ENCODE measurements at places on chromosomes 11 and 22.

DNA sequence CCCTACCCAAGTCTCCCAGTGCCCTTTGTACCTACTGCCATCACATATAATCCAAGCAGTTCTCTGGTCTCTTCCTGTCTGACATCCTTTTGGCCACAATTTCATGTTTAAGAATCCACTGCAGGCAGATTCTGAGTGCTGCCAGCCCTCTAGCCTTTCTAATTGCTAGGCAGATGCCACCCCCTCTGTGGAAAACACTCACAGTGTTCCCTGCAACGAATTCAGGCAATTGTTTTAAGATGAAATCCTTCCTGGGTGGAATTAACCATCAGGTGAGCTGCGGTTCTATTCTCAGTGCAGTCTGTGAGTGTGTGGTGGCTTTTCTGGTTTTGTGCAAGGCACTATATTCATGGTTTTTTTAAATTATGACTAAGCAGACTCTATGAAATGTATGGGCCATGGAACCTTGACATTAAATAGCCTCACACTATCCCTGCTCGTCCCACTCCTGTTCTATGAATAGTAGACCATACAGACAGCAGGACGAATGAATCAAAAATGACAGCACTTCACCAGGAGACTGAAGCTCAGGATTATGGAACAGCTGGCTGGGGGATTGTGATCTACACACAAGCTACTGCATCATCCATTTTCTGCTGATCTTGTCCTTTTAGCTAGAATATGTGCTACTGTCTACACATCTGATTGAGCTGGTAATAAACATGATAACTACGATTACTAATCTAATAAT is 29.8 kb upstream of the BMAL1 start:
- DNase-seq, result no peak

DNA sequence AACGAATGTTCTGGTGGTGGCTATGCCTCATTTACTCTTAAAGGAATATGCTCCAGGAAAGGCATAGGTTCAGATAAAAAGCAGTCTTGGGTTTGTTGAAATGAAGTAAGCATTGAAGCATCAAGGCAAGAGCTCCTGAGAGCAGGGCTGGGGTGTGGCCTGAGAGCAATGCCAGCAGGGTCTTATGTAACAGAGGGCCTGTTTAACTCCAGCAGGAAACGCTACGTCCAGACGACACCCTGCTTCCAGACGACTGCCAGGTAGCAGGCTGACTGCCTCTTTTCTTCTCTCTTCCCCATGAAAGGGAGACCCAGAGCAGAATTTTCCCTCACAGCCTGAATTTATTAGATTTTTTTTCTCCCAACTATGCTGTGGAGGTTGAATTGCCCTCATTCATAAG is 127.2 kb upstream of the SLC5A12 start:
- peak; percentile 68 for DNase-seq

DNA sequence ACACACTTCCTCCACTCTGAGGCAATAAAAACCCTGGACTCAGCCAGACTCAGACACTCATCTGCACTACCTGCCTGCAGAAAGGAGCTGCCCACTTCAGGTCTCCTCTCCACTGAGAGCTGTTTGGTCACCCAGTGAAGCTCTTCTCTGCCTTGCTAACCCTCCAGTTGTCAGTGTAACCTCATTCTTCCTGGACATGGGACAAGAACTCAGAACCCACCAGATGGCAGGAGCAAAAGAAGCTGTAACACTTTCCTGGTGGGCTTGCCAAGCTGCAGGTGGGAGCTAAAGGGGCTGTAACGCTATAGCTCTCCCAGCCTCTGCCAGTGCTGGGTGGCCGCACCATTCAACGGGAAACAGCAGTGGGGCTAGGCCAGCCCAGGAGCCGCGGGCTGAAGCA is 89.7 kb downstream of the CCDC73 start:
- no peak for DNase-seq

GRCh38 chr11:35794850-35795249 is 132.3 kb downstream of the TRIM44 start:
- no peak for DNase-seq

- no peak for DNase-seq
These were observed 14.5 kb downstream of the LRP4 start for GRCh38 chr11:46903846-46904245.

DNA sequence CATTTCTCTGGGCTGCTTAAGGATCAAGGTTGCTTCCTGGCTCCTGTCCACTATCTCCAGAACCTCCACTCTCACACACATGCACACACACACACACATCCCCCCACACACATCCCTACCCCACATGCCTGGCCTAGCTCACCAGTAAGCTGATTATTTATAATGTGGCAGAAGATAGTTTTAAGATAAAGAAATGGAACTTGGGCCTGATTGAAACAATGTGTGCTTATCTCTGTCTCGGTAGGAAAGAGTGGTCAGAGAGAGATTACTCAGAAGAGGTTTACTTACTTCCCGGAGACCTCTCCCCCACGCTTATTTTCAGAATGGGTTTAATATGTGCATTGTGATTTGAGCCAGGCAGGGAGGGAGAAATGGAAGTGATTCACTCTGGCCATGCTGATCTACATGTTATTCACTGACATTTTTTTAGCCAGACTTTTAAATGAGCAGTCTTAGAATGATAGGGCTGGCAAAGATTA is 422.4 kb downstream of the TENM4 start:
- peak; percentile 94 for DNase-seq

- no peak for DNase-seq
These were observed 9.7 kb upstream of the RNF141 start for GRCh38 chr11:10550503-10551289.

- no peak for DNase-seq
These were observed 70.8 kb downstream of the KCNJ1 start for GRCh38 chr11:128796270-128796669.

GRCh38 chr22:20865875-20866445 is 7.2 kb downstream of the SNAP29 start:
- DNase-seq, result no peak

GRCh38 chr11:85737738-85738137 is 51.7 kb upstream of the CCDC89 start:
- no peak for DNase-seq

DNA sequence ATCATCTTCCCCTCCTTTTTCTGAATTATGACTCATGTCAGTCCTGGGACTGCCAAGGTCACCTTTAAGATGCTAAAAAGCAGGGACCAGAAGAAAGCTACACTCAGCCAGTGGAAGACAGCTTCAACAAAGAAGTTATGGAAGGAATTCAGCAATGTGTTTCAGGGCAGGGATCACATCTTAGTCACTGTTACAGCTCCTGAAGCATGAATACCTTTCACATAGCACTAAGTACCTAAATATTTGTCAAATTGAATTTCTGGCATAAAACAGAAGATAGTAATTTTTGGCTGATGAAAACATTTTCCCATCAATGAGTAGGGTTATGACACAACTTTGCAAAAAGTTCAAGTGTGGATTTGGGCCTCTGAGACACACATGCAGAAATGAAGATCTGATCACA is 5.2 kb downstream of the DDB1 start:
- no peak for DNase-seq

GRCh38 chr11:75202195-75202594 is 38.4 kb upstream of the TPBGL start:
- DNase-seq, result no peak

DNA sequence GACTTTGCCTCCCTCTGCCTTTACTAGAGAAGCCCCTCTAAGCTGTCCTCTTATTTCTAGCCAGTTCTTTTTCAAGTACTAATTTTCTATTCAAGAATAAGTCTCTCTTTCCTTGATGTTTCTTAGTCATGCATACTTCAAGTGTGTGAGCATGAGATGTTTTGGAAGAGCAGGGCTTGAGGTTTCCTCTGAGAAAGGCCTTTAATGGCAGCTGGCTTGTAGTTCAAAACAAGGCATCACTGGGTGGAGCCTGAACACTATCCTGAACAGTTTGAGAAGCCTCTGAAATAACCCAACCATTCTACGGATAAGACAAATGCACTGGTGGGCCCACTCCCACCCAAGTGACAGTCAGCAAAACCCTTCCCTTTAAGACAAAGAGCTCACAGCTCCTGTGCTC is 37.6 kb downstream of the CLDN25 start:
- no peak for DNase-seq

DNA sequence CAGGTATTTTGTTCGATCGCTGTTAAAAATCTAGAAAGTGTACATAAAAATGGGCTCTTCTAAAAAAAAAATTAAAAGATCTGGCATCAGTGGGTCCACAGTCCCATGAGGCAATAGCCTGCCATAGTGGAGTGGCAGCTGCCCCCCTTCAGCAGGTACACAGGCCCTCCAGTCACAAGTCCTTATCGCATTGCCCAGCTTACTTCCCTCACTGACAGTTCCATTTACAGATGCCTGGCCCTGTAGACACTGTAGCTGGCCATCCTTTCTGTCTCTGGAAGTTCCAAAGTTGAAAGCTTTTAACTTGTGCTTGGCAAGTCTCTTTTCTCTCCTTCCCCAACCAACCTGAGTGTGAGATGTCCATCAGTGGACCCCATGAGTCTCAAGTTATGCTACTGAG is 11.4 kb downstream of the ZNRF3 start:
- DNase-seq, result no peak

GRCh38 chr11:63504933-63505586 is 824 bp upstream of the LGALS12 start:
- DNase-seq, result no peak

GRCh38 chr11:73469401-73469800 is 93.2 kb downstream of the RELT start:
- no peak for DNase-seq

- DNase-seq, result no peak
These were observed 43.3 kb downstream of the CYB5R2 start for GRCh38 chr11:7630002-7630401.

GRCh38 chr11:19571906-19572305 is 140.7 kb upstream of the NAV2 start:
- no peak for DNase-seq

- peak; percentile 92 for DNase-seq
These were observed 941.0 kb upstream of the CHORDC1 start for GRCh38 chr11:91163619-91164451.

DNA sequence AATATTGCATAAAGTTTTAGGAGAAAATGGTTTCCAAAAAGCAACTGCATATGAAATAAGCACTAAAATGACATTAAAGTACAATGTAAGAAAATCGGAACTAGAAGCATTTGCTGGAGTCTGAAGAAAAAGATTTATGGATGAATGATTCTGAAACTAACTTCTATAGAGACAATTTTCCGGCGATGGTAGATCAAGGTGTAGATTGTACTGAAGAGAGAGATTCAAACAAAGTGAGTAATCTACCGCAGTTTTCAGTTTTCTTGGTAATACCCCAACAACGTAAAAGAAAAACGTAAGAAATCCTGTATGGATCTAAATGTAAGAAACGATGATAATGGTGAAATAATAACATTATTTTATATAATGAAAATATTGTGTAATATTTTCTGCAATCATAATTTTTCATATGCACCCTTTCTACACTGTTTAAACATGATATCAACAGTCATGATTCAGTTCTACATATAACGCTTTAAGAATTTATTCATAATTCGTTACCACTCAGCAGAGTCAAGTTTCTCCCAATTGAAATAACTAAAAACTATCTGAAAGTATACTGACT is 1.8 kb upstream of the CDPF1 start:
- DNase-seq, result no peak

GRCh38 chr11:59142530-59143507 is at the start of gene FAM111A:
Gene FAM111A (plus strand): TSS chr11:59142856. CDS start chr11:59148873, 6,017 bp downstream.
- DNase-seq, result peak; percentile 95

DNA sequence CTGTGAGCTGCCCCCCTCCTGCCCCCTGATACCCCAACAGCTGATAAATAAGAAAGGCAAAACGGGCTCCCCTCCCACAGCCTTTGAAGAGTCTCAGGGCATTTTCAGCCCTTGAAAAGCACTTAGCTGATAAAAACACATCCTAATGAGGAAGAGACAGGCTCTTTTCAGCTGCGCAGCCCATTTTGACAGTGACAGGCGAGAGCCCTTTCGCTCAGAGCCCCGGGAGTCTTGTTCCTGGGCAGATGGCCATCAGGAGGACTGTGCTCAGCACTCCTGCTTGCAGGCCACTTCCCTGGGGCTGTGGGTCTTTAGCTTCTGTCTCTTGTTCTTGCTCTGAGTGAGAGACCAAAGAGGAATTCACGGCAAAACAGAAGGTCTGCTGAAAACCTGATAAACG is 757.2 kb downstream of the BRD1 start:
- DNase-seq, result no peak

GRCh38 chr11:78138694-78139421 is 568 bp downstream of the ALG8 start:
- DNase-seq, result peak; percentile 11

- no peak for DNase-seq
These were observed 45.1 kb downstream of the KREMEN1 start for GRCh38 chr22:29117799-29118477.

DNA sequence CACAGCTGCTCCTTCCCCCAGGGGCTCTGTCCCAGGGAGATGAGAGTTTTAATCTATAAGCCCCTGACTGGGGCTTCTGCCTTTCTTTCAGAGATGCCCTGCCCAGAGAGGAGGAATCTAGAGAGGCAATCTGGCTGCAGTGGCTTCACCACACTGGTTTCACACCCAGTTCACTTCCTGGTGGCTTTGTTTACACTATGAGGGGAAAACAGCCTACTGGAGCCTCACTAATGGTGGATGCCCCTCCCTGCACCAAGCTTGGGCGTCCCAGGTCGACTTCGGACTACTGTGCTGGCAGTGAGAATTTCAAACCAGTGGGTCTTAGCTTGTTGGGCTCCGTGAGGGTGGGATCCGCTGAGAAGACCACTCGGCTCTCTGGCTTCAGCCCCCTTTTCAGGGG is 21.5 kb upstream of the MMP1 start:
- no peak for DNase-seq

Data from umbilical cord (tissue), 2 donors.